ENCODE measurements at places on chromosomes 6 and 20.

DNA sequence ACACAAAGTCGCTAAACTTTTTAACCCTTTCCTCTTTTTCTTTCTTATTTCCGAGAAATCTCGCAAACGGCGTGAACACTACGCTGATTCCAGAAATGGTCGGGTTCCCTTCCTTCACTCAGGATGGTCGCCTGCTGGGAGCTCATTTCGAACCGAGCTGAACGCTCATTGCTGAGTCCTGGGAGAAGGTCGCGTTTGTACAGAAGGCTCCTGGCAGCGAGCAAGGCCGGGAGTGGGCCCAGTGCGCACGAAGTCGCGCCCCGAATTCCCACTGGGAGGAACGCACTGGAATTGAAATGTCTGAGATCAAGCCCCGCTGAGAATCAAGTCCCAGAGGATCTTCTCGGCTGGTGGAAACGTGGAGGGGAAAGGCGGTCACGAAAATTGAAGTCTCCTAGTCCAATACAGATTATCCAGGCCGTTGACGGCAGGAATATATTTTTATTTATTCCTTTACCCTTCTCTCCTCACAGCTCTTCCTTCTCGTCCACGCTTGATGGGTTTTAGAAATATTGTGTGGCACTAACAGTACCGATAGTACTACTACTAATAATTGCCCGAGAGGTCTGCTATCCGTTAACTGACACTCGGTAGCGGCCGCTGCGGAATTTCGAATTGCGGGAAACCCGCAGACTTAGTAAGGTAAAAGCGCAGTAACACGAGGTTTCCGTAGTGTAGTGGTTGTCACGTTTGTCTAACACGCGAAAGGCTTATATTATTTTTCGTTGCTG, 207.2 kb upstream of the ZNF184 start:
- DNase-seq, result no peak

- no peak for DNase-seq
Observed at GRCh38 chr6:41315943-41316620, 19.3 kb upstream of the NCR2 start.

GRCh38 chr20:62227977-62228958, 8.2 kb upstream of the HRH3 start:
- no peak for DNase-seq

DNA sequence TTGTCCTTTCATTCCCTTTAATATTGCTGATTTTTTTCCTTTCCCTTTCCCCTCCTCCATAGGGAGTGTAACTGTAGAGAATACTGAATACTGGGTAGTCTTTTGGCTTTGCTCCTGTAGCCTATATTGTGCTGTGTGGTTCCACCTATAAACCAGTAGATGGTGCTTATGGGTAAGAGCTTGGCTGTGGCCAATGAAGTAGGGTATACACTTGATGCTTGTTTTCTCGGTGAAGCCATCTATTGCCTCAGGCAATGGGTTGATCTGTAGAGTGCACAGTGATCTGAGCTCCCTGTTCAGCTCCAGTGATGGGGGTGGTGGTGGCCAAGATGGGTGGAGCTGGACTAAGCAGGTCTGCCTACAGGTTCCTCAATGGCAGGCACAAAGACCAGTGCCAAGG, 203.3 kb upstream of the IMPG1 start:
- DNase-seq, result no peak

DNA sequence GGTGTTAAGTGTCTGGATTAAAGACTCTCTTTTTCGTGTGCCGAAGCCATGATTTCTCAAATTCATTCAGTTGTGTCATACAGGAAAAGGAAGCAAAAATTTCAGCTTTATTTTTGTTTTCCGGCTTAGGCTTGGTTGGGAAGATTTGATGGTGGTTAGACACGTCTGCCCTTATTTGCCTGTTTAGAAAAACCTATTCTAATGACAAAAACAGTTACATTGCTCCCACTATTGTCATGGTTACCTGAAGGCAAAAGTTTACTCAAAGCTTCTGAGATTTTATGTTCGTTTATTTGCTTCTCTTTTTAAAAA, 982 bp downstream of the DNAJC5 start:
- no peak for DNase-seq

DNA sequence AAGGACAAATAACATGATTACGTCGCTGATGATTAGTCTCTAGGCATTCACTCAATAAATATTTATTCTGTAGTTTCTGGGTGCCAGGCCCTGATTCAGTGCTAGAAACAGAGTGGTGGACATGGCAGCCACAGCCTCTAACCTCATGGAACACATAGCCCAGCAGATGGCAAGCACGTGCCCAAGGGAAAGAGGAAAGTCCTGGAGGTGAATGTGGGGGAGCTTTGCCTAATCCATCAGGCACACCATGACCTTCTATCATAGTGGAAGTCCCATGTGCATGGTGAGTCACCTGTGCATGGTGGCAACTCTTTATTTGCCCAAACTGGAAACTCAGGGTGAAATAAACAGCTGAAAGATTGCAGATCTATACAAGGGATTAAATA, 143.0 kb upstream of the TNFAIP3 start:
- DNase-seq, result no peak

- no peak for DNase-seq
Observed at GRCh38 chr6:139194740-139195139, 59.9 kb downstream of the HECA start.
